ENCODE measurements at places on chromosomes 11 and 22. TPM values are rescaled to one million over a fixed set of nuclear protein-coding genes. Genes with fewer than 3 reads are reported as not detected.

SORL1 gene
- 33.0 TPM for total RNA-seq

CATSPER1 gene
- total RNA-seq: not detected

ATG16L2 gene
- total RNA-seq: 65.5 TPM

CYB5R2 gene
- 21.3 TPM for total RNA-seq

IGSF9B gene
- 67.1 TPM for total RNA-seq

USH1C gene
- total RNA-seq: not detected

FBLN1 gene
- 972 TPM for total RNA-seq
